GM19239 (cell line): ENCODE measurements at places on chromosomes 7 and 10.
A peak's percentile ranks its signal among the peaks of the same experiment; 100 is the strongest.

GRCh38 chr7:22723181-22723601, 3.8 kb upstream of the IL6 start:
- no peak for DNase-seq

DNA sequence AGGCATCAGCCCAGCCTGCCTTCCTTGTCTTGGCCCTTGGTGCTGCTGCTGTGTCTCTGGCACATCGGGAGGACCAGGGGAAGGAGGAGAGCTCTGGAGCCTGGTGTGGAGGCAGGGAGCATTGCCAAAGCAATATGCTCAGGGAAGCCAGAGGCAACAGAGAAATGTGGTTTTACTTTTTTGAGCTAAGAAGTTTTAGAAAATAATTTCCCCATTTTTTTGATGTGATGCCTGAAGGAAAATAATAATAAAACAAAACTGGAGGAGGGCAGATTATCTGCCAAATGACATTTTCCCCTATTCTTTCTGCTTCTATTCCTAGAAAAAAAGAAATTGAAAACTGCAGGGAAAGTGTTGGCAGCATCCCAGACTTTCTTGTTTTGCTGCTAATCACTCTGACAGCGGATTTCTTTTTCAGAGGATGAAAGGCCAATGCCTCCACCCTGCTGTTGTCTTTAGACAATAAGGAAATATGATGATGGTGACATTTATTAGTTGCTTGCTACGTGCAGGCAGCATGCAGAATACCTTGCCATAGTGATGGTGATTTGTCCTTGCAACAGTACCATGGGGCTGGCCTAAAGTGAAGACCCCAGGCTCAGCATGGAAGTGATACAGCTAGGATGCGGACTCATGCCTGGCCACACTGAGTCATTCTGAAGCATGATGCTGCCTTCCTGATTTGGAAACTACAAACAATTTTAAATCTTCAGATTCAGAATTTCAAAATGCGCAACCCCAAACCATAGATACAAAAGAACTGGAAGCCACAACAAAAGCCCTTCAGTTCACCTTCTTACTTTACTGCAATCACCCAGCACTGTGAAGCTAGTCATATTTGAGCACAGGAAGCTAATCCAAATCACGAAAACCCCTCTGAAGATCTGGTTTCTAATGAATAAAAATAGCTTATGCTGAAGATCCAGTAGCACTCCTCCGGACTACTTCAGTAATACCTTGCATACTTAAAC, 260.2 kb upstream of the TMEM72 start:
- DNase-seq: no peak

DNA sequence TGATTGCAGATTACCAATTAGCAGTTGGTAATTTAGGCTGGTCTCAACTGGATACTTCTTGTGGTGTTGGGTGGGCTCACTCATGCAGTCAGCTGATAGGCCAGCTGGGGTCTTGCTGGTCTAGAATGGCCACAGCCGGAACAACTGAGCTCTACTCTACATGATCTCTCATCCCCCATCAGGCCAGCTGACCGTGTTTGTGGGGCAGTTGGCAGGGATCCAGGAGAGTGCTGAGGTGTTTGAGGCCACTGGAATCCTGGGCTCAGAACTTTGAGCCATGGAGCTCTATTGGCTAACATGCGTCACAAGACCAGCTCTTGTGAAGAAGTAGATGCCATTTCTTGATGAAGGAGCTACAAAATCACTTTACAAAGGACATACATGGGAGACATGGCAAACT, 242.4 kb downstream of the GFRA1 start:
- DNase-seq: no peak

GRCh38 chr7:140435252-140435895, 31.5 kb downstream of the RAB19 start:
- no peak for DNase-seq

DNA sequence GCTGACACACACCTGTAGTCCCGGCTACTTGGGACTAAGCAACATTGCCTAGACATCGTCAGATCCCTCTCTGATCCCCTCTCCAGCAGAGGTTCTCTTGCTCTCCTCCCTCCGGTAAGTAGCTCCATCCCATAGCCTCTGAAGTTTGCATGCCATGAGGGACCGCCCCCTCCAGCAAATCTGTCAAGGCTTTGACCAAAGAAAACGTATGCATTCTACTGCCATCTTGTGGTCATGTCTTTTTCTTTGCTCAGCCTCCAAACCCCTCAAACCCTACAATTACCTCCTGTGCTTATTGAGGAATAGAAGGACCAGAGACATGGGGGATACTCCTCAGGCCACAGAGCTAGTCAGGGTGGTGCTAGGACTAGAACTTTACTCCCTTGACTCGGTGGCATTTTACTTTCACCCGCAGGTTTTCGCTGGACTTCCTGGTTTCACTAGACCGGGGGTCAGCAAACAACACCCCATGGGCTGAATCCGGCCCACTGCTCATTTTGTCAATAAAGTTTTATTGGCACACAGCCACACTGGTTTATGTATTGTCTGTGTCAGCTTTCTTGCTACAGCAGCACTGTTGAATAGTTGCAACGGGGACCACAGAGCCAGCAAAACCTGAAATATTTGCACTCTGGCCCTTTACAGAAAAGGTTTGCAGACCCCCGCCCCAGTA, 202.6 kb upstream of the FOXK1 start:
- DNase-seq: peak; percentile 42

GRCh38 chr7:24834128-24834798, 77.0 kb upstream of the GSDME start:
- no peak for DNase-seq

- DNase-seq: no peak
Observed at GRCh38 chr7:4663239-4664018, 18.7 kb upstream of the FOXK1 start.

DNA sequence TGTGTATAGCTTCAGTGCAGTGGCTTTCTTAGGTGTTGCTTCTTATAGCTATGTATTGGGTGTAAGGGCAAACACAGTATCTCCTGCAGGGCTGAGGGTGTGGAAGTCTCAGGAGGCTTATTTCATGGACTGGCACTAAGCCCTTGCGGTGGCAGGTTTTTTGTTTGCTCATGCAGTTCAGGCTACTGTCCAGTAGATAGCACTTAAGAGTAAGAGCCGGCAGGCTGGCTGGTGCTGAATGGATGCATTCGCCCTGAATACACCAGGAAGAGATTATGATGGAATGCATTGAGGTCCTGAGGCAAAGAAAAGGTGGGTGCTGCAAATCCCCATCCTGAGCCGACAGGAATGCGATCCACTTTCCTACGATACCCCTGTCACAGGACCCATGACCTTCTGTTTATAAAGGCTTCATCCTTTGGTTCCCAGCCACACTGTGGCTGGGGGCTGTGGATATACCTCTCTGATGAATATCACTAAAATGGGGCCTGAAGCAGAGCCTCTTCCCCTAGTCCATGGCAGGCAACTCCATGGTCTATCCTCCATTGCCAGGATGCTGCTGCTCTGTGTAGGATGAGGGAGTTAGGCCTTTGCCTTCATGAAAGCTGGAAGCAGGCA, 44.9 kb downstream of the ANXA8 start:
- no peak for DNase-seq

- DNase-seq: no peak
Observed at GRCh38 chr7:139943401-139943800, 114.3 kb downstream of the TBXAS1 start.

GRCh38 chr10:43045631-43046287, 31.1 kb upstream of the RET start:
- no peak for DNase-seq

- no peak for DNase-seq
Observed at GRCh38 chr10:29057822-29058331, 231.0 kb upstream of the LYZL1 start.

DNA sequence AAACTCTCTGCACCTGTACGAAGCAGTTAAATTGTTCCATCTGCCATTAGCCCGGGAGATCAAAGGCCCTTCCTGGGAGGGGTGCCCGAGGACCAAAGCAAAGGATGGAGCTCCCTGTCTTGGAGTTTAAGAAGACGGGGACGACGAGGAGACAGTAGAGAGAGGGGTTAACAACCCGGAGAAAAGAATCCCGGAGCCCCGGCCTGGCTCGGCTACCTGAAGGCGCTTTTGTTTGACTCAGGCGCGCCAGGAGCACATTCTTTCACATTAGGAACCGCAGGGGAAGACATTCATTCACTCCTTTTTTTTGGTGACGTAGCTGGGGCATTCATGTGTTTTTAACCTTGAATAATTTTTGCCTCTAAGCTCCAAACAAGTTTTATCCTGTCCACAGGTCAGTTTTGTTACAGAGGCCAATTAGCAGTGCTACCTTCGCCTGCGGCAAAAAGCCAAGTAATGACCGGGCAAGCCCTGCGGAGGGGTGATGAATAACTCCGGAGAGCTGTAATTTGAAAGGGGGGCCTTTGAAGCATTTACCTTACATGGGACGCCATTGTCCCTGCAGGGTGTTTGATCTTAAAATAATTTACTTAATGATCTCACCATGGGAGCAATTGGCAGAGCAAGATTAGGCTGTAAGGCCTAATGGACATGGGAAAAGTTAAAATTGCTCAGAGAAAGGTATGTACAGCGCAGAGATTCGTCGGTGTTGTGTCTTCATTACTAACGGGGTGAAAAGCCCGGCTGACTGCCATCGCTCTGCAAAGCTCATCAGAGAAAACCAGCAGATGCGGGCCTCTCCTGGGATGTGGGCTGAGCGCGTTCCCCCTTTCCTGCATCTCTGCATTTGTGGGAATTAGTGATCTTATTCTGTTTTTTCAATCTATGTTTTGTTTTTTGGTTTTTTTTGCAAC, 258.0 kb upstream of the SP4 start:
- no peak for DNase-seq

DNA sequence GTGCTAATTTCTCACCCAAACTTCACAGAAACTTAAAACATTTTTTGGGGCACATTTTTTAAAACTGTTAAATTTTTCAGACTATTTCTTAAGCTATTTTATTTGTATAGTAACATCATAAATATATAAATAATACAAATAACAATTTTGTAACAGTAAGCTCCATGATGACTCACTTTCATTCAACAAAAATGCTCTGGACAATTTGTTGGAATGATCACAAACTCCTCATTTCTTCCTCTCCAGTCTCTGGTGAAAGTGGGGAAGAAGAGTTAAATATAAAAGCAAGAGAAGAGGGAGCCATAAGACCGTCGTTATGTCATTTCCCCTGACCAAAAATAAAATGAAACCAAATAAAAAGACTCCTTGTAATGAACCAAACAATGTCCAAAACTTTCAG, 162.4 kb downstream of the AGMO start:
- DNase-seq: no peak

DNA sequence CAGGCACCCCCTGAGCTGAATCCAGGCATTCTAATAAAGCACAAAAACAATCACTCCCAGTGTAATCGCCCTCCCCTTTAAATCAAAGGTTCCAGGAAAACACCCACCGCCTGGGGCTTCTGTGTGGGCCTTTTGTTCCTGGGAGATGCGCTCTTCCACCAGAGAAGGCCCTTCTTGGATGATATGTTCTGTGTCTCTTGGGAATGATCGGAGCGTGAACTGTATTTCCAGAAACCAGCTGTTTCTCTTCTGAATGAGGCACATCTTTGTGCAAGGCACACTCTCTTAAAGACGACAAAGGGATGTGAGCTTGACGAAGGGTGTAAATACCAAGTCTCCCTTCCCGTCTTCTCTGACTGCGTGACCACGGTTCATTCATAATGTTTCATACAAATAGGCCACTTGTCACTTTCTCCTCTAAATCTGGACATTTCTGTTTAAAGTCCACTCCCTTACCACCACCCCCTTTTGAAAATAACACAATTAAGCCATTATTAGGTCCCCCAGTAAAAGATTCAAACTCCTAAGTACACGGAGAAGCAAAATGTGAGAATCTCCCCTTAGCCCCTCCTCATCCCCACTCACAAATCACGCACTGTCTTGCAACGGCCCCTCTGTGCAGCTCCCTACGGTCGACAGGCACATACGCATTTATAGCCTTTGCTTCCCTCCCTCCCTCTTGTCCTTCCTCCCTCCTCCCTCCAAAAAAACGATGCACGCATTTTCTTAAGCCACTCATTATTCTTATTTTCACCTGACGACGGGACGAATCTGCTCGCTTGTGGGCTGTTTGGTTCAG, 45.6 kb upstream of the ENO4 start:
- no peak for DNase-seq

- no peak for DNase-seq
Observed at GRCh38 chr10:19889256-19889655, 73.0 kb downstream of the PLXDC2 start.

DNA sequence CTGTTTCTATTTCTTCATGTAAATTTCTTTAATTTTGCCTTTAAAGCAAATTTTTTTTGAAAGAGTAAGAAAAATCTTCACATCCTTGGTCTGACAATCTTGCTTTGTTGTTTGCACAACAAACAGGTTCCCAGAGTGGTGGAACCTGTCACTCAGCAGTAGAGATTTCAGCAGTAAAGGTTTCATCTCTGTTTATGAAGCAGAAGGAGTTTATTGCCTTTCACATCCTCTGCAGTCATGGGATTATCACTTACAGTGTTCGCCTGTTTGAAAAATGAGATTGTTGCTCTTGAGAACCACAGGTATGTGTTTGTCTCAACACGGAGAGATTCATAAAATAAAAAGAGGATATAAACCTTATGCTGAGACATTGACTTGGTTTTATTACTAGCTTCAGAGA, 342.6 kb downstream of the IPMK start:
- no peak for DNase-seq

GRCh38 chr7:87599336-87599735, 1.3 kb downstream of the ABCB1 start:
- peak; percentile 48 for DNase-seq

- no peak for DNase-seq
Observed at GRCh38 chr10:60806921-60807320, 28.6 kb downstream of the CDK1 start.

DNA sequence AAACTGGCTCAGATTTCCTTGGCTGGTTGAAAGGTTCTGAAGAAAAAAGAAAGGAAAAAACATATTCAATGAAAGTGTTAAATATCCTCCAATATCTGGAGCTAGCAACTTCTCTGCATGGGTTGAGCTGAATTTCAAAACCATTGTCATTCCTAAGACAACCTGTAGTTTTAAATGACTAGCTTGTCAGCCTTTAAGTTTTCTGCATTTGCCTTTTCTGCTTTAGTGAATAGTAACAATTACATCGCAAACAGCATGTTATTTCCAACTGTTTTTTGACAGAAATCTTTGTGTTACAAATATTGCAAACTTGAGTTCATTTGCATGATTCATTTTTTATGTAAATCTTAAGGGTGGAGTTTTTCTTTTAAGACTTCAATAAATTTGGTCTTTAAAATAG, 852.3 kb upstream of the CELF2 start:
- DNase-seq: no peak

GRCh38 chr10:30675791-30676718, 46.5 kb upstream of the LYZL2 start:
- no peak for DNase-seq

- no peak for DNase-seq
Observed at GRCh38 chr10:123463698-123464097, 202.5 kb upstream of the GPR26 start.

GRCh38 chr10:71344993-71345480, 26.0 kb downstream of the SLC29A3 start:
- DNase-seq: no peak

- no peak for DNase-seq
Observed at GRCh38 chr10:87927091-87927490, 63.7 kb downstream of the PTEN start.

- DNase-seq: no peak
Observed at GRCh38 chr10:132885451-132886210, 56.7 kb downstream of the CFAP46 start.

GRCh38 chr7:1714583-1715330, 44.7 kb downstream of the ELFN1 start:
- DNase-seq: no peak
